Effector CD8-positive, alpha-beta T cell (primary cell): ENCODE measurements at places on chromosomes 4 and X.

DNA sequence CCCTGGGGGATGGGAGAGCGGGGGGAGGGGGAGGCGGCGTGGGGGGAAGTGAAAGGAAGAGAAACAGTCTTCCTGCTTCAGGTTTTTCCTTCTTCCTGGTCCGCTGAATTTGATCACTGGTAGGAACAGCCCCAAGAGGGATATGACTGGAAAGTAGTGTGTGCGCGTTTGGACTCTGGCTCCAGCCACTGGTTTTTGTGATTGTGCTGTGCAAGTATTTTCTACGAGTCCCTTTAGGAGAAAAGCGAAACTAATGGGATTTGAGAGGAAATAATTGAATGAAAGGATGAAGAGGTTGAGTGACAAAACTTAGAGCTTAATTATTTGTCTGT lies 836 bp downstream of the PRRG1 start:
- DNase-seq: no peak

GRCh38 chrX:97936296-97936695 lies 1052.6 kb downstream of the RPA4 start:
- no peak for DNase-seq

GRCh38 chr4:61446941-61447340 lies 246.8 kb downstream of the ADGRL3 start:
- DNase-seq: no peak

- no peak for DNase-seq
These were observed 22.7 kb downstream of the F8A1 start for GRCh38 chrX:154908821-154909220.
